ENCODE measurements at places on chromosomes 11 and 22.

- DNase-seq: no peak
These were observed 15.3 kb downstream of the KCNJ5 start for GRCh38 chr11:128906185-128907050.

GRCh38 chr11:45933131-45933831, 10.8 kb downstream of the LARGE2 start:
- peak; percentile 71 for DNase-seq

- DNase-seq: no peak
These were observed 29.7 kb upstream of the ST14 start for GRCh38 chr11:130129922-130130321.

GRCh38 chr11:13446444-13446843, 16.6 kb downstream of the BTBD10 start:
- peak; percentile 48 for DNase-seq

- peak; percentile 61 for DNase-seq
These were observed 60.9 kb downstream of the LRP5 start for GRCh38 chr11:68373189-68373814.

DNA sequence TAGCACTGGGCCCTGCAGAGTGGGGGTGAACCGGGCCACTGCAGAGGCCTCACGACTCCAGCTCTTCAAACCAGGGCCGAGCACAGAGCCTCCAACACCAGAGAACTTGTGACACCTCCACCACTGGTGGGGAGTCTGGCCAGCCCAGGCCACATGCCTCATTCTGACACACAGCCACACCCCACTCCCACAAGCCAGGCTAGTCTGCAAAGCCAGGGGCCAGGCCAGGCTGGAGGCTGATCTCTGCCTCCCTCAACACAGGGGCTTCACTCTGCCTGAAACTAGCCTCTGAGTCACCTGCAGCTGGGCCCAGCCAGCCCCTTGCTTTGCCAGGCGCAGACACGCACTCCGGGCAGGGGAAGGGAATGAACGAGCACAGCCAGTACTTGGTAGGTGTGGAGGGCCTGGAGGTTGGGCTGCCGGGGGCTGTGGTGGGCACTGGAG, 102.9 kb downstream of the MED15 start:
- no peak for DNase-seq

GRCh38 chr11:122248131-122248530, 132.1 kb upstream of the BLID start:
- DNase-seq: no peak

GRCh38 chr22:26393929-26394328, 35.1 kb upstream of the ASPHD2 start:
- DNase-seq: no peak

- DNase-seq: peak; percentile 44
These were observed 101.0 kb upstream of the SORL1-AS1 start for GRCh38 chr11:121553806-121554205.

DNA sequence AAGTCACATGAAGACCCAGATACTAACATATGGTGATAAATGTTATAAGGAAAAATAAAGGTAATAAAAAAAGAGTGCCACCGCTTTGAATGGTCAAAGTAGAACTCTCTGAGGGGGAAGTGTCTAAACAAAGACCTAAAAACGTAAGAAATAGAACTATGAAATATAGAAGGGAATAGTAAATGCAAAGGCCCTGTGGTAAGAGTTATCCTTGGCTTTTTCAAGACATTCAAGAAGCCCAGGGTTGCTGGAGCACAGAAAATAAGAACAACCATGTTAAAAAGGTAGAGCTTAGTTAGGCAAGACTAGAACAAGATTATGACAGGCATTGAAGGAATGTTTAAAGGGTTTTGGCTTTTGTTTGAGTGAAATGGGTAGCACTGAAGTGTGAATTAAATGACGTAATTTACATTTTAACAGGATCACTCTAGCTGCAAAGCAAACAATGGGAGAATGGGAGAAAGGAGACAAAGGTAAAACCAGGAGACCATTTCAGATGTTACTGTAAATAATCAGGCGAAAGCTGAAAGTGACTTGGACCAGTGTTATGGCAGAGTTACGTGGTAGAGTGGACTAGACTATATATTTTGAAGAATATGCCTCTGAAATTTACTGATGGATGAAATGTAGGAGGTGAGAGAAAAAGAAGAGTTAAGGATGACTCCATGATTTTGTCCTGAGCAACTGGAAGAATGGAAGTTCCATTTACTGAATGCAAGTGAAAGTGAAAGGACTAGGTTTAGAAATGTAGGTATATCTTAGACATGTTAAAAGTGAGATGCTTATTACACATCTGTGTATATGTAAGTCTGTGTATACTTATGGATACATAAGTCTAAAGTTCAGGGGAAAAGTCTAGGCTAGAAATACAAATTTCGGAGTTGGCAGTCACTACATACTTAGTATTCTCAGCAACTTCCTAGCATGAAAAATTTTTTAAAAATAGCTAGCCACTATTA, 28.5 kb downstream of the BTBD10 start:
- DNase-seq: peak; percentile 12

- DNase-seq: no peak
These were observed 18.1 kb downstream of the MRGPRG start for GRCh38 chr11:3200388-3201111.

- no peak for DNase-seq
These were observed 20.1 kb downstream of the UBE4A start for GRCh38 chr11:118379497-118379896.

DNA sequence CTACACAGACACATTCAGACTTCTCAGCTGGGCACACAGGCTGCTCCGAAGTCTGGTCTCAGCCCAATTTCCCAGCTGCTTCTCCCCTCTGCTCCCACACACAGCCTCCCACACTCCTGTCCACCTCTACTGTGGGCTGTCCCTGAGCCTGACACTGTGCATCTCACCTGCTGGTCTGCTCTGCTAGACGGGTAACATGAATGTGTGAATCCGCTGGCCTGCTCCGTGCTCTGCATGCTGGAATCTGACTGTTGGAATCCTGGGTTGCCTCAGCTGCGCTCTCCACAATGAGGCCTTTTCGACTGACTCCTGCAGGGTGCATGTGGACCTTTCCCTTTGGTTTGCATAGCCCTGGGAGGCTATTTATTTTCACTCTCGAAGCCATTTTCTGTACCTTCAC, 489.5 kb upstream of the B3GAT1 start:
- no peak for DNase-seq

DNA sequence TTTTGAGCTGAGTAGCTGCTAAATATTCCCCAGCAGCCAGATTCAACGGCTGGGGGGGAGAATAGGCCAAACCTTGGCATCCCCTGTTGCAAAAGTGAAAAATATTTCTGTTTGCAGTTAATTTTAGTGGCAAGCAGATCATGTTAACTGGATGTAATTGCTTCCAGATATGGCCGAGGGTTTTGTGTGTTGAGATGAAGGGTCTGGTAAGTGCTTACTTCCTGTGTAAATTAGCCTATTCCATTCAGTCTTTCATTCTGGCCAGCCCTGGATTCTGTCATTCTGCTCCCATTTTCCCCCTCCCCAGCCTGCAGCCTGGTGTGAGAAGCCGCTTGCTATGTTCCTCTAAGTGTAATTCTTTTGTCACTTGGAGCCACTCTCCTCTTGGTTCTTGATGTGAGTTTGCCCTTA, 17.4 kb downstream of the ZBTB16 start:
- DNase-seq: no peak

DNA sequence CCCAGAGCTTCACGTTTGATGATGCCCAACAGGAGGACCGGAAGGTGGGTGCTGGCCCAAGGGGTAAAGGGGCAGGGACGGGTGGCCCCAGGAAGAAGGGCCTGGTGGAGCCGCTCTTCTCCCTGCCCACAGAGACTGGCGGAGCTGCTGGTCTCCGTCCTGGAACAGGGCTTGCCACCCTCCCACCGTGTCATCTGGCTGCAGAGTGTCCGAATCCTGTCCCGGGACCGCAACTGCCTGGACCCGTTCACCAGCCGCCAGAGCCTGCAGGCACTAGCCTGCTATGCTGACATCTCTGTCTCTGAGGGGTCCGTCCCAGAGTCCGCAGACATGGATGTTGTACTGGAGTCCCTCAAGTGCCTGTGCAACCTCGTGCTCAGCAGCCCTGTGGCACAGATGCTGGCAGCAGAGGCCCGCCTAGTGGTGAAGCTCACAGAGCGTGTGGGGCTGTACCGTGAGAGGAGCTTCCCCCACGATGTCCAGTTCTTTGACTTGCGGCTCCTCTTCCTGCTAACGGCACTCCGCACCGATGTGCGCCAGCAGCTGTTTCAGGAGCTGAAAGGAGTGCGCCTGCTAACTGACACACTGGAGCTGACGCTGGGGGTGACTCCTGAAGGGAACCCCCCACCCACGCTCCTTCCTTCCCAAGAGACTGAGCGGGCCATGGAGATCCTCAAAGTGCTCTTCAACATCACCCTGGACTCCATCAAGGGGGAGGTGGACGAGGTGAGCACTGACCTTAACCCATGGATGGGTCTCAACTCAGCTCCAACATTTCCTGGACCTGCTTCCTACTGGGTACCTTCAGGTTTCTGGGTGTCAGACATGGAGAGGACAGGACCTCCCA, 2.0 kb downstream of the RIC8A start:
- no peak for DNase-seq

- DNase-seq: peak; percentile 65
These were observed 868 bp downstream of the TSPAN18 start for GRCh38 chr11:44727373-44728287.

DNA sequence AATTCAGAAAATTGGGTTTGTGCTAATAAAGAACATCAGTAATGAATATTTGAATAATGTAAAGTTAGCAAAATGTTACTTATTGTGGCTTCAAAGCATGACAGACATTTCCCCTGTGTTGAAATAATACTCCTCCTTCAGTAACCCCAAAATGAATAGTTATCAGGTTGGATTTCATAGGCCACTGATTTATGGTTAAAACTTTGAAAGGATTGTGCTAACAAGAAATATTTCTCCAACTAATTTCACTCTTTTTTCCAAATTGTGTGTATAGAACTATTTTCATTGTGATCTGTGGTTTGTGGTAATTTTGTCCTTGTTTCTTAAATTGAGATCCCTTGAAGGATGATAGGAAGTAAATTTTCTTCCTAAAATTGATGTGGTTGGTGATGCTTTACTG, 7.9 kb downstream of the DDX10 start:
- DNase-seq: no peak

GRCh38 chr22:42929838-42930155, 72.7 kb upstream of the ARFGAP3 start:
- no peak for DNase-seq

- no peak for DNase-seq
These were observed 16.4 kb downstream of the MMP20 start for GRCh38 chr11:102608699-102609098.

DNA sequence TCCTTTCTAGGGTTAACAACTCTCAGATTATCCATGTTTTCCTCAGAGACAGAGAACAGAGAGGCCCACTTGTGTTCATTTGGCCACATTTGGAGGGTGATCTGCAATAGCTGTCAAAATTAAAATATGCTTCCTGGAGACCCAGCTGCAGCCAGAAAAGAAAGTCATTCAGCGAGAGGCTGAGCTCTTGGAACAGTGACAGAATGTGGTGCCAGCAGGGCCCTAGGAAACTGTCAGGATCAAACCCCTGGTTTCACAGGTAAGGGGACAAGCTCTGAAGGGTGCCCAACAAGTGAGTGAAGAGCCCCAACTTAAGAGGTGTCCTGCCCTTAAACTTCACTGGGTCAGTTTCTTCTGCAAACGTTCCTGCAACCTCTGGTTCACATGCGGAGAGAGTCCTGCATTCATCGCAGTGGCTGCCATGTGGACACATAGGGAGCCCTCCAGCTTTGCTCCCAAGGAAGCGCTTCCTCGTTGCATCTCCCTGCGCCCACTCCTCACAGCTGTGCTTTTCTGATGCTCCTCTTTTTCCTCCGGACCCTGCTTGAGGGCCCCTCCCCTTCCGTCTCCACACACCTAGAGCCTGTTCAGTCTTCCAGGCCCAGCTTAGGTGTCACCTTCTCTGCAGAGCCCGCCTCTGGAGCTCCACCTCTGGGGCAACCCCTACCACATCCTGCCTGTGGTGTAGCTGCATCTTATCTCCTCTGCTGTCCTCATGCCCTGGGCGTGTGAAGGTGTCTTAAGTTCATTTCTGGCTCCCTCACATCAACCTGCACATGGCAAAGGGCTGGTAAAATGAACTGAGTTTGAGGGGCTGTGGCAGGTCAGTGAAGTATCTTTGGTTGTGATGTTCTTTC, 3.9 kb downstream of the UCP3 start:
- DNase-seq: no peak

GRCh38 chr11:79159657-79160450, 281.0 kb downstream of the TENM4 start:
- no peak for DNase-seq

DNA sequence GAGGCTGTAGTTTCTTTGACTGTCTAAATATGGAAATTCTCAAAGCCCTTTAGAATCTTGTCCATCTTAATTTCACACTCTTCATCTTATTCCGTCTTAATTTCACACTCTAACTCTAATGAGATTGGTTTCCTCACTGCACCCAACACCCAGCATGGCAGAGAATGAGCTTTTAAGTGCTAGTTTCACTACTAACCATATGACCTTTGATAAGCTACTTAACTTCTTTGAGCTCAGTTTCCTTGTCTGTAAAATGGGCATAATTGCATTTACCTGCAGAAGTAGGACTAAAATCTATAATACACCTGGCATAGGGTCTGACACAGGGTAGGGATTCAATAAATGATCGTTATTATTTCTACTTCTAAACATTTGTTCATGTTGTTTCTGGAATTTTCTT, 30.4 kb downstream of the TBCEL start:
- no peak for DNase-seq

GRCh38 chr11:1310772-1311468, 1.5 kb upstream of the TOLLIP start:
- DNase-seq: no peak

DNA sequence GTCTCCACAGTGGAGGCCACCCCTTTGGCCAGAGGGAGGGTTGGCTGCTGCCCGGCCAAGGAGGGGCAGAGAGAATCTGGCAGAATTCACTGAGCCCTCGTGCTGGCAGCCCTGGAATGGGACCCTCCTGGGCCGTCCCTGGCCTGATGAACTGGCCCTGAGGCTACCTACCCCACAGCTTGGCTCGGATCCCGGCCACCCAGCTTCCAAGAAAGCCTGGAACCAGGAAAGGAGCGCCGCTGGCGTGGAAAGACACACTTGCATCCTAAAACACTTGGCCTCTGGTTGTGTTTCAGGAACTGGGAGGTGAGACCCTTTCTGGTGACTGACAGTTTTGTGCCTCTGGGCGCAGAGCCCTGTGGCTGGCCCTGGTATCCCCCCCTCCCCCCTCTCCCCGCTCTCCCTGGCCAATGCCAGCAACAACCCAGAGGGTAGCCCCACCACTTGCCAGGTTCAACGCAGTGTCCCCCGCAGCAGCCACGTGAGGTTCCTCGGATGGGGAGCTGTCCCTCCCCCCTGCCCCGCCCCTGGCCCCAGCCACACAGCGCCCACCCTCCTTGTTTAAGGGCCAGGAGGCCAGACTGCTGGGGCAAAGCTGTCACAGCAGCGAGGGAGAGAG, 693 bp downstream of the NFAM1 start:
- DNase-seq: no peak

- no peak for DNase-seq
These were observed 217.3 kb downstream of the RAB38 start for GRCh38 chr11:87957961-87958360.

- no peak for DNase-seq
These were observed 79.5 kb downstream of the SC5D start for GRCh38 chr11:121372028-121372427.

- DNase-seq: no peak
These were observed 56.8 kb downstream of the EMSY start for GRCh38 chr11:76501526-76502202.
